ENCODE measurements at places on chromosomes 1 and 21.

DNA sequence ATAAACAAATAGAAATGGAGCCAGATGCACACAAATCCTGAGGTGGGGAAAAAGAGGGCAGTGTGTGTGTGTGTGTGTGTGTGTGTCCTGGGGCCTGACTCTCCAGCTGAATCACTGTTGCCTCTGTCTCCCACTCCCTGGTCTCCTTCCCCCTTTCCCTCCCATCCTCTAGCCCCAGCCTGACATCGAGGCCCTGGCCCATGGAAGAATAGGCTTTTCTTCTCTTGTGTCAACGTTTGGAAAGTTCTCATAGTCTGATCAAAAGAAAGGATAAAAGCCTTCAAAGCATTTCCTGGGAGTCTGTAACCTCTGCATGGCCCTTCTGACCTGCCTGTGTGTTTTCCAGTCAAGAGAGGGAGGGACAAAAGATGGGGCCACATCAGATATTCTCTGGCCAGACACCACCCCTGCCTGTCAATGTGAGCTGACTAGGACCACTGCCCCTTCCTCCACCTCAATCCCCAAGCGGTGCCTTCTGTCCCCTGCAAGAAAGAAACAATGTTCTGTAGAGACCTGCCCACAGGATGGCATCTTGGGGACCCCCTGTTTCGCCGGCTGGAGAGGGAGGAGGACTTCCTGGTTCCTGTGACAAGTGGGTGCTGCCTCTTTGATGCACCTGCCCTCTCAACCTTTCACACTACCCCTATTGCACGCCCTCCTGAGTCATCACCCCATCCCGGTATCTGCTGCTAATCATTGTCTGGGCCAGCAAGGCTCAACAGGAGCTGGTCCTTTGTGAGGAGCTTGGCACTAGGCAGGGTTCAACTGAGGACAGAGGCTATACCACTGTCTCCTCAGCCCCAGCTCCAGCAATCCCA, 16.2 kb downstream of the KCNJ10 start:
- DNase-seq: no peak

DNA sequence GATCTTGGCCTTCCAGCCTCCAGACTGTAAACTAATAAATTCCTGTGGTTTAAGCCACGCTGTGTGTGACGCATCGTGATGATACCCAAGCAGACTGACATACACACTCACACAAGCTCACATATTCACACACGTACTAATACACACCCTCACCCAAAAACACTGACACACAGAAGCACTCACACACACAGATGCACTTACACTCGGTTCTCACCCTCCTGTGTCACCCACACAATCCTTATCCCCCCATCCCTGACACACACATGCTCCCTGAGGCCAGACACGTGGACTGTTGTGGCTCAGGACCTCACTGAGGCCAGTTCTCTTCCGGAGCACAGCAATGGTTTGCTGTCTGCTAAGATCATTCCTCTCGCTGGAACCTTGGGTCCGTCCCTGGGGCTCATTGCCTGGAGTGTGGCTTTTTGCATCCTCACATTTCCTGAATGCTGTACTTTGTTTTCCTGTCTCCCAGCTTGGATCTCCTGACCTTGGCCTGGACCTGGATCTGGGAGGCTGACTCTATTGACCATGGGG, 76.9 kb upstream of the LYST start:
- DNase-seq: no peak

GRCh38 chr1:37393173-37394120, 80.9 kb upstream of the ZC3H12A start:
- DNase-seq: no peak

- DNase-seq: no peak
These were observed 9.3 kb downstream of the SLC25A24 start for GRCh38 chr1:108190686-108191416.

DNA sequence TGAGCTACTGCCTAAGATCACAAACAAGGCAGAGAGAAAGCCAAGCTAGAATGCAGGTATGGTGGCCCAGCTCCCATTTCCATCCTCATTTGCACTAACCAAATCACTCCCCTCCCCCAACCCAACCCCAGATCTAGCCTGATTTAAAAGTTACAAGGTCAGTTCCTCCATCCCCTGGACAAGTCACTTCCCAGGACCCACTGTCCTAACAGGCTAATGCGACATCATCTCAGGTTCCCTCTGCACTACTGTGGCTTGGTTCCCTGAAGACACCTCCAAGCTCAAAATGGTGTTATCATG, 2.4 kb downstream of the F11R start:
- no peak for DNase-seq
